Kidney glomerular epithelial cell (primary cell): ENCODE measurements at places on chromosomes 6 and 20.

DNA sequence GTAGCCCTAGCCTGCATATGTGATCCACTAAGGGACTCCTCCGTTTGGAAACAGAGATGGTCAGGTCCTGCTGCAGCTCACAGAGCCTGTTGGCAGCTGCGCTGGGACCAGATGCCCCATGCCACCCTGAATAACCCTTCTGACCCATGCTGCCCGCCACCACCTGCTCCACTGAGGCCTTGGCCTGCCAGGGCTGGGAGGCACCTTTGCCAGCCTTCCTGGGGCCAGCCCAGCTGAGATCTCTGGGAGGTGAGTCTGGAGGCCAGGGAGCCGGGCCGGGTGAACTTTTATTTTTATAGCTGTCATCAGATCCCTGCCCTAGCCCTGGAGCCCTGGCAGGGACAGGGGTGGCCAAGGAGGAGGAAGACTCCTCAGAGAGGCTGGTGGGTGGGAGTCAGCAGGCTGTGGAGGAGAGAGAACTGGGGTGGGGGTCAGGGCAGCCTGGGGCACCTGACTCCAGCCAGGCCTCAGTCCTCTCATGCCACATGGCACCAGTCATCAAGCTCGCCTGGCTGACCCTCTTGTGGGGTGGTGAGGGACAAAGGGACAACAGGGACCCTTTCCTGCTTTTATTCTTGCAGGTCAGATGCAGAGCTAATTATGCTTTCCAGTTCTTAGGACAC lies 10.0 kb downstream of the CEBPB start:
- DNase-seq: no peak

GRCh38 chr20:51831866-51832265 lies 29.5 kb upstream of the SALL4 start:
- no peak for DNase-seq

- DNase-seq: no peak
Measured at GRCh38 chr6:56270812-56271441, 23.5 kb upstream of the COL21A1 start.

GRCh38 chr6:35669451-35670045 lies 19.2 kb downstream of the FKBP5 start:
- no peak for DNase-seq

- no peak for DNase-seq
Measured at GRCh38 chr20:24686156-24686555, 216.7 kb downstream of the SYNDIG1 start.

GRCh38 chr6:15761045-15761502 lies 98.2 kb upstream of the DTNBP1 start:
- no peak for DNase-seq

GRCh38 chr20:13061381-13061780 lies 52.6 kb downstream of the SPTLC3 start:
- no peak for DNase-seq

- no peak for DNase-seq
Measured at GRCh38 chr6:12276930-12277315, 13.2 kb upstream of the EDN1 start.

DNA sequence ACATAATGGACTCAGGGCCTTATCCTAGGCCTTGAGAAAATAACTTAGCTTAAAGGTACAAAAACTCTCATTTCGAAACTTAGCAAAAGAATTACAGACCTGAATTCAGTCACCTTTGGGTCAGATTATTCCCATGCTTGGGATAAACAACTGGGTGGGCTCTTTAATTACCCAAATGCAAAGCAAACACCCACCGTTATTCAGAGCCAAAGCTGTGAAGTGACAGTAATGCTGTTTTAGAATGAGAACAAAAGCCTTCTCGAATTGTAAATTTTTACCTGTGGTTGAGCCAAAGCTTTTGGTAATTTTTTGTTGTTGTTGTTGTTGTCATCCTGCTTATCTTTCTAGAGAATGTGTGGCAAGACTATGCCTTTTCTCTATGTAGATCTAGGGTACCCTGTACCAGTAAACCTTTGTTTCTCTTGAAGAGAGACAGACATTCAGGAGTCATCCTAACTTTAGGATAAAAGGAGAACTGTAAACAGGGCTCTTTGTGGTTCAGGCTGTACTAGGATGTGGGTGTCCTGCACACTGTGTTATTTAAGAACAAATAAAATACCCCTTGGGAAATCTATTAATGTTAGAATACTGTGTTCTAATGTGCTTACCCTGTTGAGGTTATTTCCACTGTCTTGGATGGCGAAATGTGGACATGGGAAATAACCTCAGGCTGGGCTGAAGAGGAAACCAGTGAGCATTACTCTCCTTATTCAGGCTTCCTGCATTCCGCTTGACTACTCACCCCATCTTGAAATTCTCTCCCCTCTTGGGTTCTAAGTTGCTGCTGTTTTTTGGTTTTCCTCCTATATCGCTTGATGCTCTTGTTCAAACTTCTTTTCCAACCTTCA lies 480.7 kb downstream of the CD83 start:
- DNase-seq: no peak

GRCh38 chr6:42251500-42251899 lies 33.8 kb upstream of the MRPS10 start:
- no peak for DNase-seq

GRCh38 chr6:63663147-63663955 lies 27.7 kb downstream of the PHF3 start:
- peak; percentile 42 for DNase-seq

- no peak for DNase-seq
Measured at GRCh38 chr6:148758492-148758891, 11.7 kb downstream of the UST start.

DNA sequence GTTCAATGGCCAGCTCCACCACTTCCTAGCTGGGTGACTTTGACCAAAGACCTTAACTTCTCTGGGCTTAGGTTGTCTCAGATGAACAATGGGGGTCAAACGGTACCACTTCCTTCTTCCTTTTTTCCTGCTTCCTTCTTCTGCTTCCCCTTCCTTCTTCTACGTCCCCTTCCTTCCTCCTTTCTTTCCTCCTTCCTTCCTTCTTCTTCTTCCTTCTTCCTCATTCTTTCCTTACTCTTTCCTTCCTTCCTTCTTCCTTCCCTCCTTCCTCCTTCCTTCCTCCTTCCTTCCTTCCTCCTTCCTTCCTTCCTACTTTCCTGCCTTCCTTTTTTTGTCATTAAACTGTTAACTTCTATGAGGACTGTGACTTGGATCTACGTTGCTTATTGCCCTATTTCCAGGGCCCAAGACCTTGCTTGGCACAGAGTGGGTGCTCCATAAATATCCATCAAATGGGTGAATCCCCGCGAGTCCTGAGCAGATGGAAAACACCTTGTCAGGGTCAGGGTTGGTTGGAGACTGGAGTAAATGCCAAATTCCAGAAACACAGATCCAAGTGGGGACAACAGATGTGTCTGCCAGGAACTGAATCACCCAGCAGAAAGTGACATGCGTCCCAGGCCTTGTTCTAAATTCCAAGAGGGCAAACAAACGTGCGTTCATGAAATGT lies 243.3 kb downstream of the PREX1 start:
- no peak for DNase-seq

GRCh38 chr20:41903586-41903985 lies 285.4 kb upstream of the CHD6 start:
- no peak for DNase-seq

- DNase-seq: peak; percentile 47
Measured at GRCh38 chr6:27040244-27041042, 207.1 kb upstream of the PRSS16 start.

DNA sequence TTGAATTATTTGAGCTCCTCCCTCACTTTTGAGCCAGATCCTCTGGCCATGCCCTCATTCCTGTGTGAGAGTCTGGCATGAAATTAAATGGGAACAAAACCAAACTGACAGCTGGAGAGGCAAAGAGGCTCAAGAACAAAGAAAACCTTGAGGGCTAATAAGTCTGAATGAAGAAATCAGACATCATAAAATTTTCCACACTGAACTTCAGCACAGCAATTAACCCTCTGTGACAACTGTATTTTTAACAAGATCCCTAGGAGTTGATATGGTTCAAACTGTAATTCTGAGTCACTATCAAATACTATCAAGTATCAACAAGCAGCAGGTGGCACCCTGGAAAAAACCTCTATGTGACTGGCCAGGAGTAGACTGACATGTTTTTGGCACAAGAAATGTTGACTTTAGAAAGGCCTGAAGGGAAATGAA lies 109.4 kb upstream of the EMILIN3 start:
- peak; percentile 31 for DNase-seq

DNA sequence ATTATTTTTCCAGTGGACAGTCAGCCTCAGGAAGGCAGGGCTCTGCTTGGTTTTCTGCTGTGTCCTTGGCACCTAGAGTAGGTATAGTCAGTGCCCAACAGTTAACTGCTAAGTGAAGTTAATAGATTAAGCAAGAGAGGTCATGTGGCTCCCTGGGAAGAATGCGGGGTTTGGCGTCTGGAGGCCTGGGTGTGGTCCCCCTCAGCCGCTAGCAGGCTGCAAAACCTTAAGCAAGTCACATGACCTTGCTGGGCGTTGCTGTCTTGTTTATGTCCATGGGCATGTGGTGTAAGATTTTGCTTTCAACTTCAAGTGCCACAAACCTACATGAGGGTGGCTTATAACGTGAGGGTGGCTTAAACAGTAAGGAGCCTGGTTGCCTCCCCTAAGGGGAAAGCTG lies 75.5 kb upstream of the SCP2D1 start:
- no peak for DNase-seq

DNA sequence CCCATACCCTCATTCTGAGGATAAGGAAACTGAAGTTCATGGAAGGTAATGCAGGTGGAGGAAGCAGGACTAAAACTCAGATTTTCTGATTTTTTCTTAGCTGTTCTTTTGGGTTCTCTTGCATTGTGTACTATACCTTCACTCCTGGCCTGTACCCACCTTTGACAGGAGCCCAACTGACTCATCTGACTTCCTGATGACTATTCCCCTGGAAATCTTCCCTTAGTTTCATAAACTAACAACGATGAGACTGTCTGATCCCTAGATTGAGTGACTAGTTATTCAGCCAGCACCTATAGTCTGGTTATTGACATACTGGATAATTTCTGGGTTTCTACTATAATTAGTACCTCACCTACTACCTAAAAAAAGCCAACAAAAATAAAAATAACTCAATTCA lies 10.1 kb downstream of the CRYBG1 start:
- DNase-seq: peak; percentile 32

DNA sequence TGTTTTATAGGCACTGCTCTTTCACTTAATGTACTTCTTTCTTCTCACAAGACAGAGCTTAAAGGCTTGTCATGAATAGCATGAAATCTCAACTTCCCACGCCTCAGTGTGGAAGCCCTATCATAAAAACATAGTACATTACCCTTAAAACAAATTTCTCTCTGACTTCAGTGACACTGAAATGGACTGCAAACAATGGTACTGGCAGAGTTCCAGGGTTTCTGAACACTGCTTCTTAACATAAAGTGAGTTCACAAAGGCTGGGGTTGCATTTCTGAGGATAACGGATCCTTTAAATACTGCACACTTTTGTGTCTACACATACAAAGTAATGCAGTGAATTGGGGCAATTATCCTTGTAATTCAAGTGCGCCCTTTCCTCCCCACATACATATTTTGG lies 32.3 kb upstream of the PLEKHG1 start:
- no peak for DNase-seq

DNA sequence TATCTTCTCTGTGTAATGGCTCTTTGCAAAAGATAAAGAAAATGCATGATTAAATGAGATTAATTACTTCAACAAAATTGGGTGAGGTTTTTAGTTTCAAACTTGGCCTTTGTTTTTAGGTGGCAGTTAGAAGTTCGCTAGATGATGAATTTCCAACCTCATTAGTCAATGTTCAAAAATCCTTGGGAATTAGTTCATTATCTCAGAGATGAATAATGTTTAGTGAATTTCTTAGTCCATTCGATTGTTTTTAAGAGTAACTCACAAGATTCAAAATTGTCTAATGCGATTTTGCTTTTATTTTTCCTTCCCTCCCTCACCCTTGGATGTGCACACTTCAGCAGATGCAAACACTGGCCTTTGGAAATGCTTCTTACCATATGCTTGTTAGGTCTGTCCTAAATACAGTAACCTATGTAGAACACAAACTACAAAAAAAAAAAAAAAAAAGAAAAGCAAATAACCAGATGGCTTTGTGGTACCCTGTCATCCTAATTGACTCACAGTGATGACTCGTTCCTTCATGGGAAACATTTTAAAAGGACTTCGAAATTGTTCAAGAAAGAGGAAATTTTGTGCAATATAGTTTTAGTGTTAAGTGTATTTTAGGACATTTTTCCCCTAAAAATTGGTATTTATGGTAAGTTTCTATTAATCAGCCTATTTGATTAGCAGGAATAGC lies 66.7 kb downstream of the FAM229B start:
- peak; percentile 32 for DNase-seq

DNA sequence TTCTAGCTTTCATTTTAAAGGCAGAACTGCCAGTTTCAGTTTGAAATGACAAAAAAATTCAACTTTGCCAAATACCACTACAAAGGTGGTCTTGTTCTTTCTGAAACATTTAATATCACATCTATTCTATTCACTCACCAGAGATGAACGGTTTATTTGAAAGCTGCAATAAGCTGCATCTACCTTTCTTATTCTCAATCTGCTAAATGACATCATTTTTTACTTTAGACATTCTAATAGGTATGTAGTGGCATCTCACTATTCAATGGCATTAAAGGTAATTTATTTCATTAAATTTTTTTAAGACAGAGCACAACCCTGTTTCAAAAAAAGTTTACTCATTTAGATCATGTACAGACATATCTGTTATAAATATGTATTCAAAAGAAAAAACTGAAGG lies 66.5 kb upstream of the SMIM29 start:
- DNase-seq: no peak

DNA sequence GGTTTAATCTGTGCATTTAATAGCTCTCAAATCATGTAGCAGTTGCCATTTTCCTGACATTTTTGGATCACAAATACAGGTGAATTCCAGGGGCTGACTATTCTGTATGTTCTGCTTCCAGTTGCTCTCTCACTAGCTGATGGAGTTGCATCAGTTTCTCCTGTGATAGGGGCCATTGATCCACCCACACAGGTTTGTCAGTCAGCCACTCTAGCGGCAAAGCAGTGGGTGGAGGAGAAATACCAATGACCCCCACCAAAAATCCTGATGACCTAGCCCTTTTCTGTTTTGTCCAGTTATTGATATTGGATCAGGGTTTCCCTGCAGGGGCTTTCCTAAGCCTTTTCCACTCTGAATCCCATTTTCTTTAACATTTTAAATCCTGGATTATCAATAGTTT lies 72.3 kb upstream of the BTN3A2 start:
- DNase-seq: no peak

GRCh38 chr20:40571639-40572038 lies 117.4 kb downstream of the MAFB start:
- no peak for DNase-seq

DNA sequence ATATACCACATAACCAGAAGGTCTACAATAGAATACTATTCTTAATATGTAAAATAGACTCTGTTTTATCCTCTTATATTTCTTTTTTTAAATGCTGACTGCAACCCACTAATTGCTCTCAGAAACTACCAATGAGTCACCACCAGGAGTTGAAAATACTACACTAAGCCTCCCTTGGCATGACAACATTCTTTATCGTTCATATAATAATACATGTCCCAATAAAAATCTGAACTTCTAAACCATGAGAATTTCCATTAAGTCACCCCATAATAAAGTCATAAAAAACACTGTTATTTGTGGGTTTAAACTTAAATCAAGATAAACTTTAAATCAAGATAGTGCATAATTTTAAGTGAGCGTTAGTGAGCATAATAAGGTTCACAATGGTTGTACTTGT lies 4.2 kb downstream of the HACE1 start:
- DNase-seq: peak; percentile 59
